ENCODE measurements at places on chromosomes 4 and X. TPM values are rescaled to one million over a fixed set of nuclear protein-coding genes. Genes with fewer than 3 reads are reported as not detected.

DNA sequence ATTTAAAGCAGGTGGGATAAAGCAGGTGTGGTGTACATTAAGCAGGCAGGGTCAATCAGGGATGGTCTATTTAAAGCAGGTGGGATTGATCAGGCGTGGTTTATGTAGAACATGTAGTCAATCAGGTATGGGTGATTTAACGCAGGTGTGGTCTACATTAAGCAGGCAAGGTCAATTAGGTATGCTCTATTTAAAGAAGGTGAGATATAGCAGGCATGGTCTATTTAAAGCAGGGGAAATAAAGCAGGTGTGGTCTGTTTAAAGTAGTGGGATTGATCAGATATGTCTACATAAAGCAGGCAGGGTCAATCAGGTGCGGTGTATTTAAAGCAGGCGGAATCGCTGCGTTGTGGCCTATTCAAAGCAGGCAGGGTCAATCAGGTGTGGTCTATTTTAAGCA is 88.6 kb upstream of the MXRA5 start:
- DNase-seq: no peak

GRCh38 chr4:118950929-118951570 is 62.4 kb downstream of the SYNPO2 start:
- DNase-seq: no peak

GRCh38 chr4:82481506-82481840 is 51.1 kb downstream of the ENOPH1 start:
- no peak for DNase-seq

- DNase-seq: no peak
Measured at GRCh38 chr4:118033148-118034052, 886 bp upstream of the NDST3 start.

DNA sequence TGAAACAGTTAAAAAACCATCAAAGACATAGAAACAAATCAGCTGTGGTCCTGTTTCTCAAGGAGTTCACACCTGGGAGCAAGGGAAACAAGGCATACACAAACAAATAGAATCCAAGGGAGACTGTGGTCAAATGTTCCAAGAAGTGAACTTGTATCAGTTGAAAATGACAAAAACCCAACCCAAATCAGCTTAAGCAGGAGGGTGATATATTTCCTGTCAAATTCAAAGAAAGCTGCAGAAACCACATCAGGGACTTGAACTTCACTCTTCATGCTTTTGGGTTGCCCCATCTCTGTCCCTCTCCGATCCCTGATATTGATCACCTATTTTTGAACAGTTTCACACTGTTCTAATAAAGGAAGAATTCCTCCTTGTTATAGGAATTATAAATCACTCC is 148.6 kb upstream of the FMR1 start:
- no peak for DNase-seq

GRCh38 chrX:21966866-21967265 is 26.4 kb downstream of the SMS start:
- DNase-seq: no peak

- no peak for DNase-seq
Measured at GRCh38 chr4:100509386-100509785, 8.4 kb downstream of the EMCN start.

DNA sequence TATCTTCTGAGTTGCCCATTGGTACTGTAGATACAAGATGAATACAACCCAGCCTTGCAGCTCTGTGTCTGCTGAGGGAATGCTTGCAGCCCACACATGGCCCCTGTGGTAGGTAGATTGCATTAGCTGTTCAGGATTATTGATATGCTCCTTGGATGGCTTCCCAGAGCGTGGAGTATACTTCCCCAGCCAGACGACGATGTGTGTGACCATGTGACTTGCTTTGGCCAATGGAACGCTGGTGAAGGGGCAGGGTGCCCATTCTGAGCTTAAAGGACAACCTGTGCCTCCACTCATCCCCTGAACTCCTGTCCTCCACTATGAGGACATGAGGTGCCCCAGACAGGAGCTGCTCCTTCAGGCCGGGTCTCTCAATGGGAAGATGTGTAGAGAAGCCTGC is 23.9 kb upstream of the FGFBP2 start:
- no peak for DNase-seq

- no peak for DNase-seq
Measured at GRCh38 chr4:95742179-95742578, 97.7 kb upstream of the PDHA2 start.

DNA sequence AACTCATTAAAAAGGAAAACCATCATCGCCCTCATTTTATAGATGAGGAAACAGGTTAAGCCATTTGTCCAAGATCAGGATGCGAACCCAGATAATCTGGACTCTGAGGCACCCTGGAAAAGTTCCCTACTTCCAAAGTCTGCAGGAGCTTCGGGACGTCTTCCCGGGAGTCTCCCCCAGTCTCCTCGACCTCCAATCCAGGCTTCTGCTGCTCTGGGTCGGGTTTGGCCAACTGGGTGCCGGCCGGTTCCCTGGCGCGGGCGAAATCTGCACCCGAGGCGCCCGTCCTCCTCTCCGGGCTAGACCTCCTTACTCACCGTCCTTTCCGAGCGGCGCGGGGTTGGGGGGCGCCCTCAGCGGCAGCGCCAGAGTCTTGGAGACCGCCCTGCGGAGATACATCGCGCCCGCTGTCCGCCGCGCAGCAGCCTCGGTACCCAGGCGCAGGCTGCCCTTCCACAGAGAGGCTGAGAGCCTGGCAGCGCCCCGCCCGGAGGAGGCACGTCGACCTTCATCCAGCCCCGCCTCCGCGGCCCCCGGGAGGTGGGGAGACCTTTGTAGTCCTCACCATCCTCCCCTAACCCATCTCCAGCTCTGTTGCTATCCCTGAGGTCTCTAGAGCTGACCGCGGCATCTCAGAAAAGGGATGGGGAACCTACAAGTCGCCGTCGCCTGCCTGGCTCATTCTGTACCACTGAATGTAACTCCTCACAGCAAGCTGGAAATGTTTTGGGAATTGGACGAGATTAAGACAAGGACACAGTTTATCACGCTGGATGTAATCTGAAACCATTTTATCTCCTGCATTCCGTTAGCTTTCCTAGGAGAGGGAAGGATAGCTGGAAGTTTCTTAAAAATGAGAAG is at the start of gene MGARP:
Gene MGARP, minus strand, starts transcription at position 466 of the 861 bp plus-strand sequence. Its CDS starts 67 bp downstream, at position 399.
- peak; percentile 58 for DNase-seq

DNA sequence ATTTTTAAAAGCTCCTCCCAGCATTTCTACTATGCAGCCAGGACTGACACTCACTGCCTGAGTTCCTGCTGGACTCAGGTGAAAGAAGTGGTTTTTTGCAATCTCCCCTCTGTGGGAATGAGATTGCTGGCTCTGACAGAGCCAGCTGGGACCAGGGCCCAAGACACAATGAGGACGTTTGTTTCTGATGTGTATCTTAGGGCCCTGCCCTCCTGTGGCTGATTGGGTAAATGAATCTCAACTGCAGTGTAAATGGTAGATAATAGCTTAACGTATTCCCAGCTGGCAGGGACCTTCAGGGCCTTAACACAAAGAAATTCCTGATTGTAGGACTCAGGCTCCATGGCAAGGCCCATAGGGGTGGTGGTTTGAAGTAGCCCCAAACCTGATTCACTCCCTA is 85.8 kb upstream of the PRPS1 start:
- DNase-seq: peak; percentile 65

- no peak for DNase-seq
Measured at GRCh38 chr4:36652857-36653256, 371.4 kb downstream of the DTHD1 start.

DNA sequence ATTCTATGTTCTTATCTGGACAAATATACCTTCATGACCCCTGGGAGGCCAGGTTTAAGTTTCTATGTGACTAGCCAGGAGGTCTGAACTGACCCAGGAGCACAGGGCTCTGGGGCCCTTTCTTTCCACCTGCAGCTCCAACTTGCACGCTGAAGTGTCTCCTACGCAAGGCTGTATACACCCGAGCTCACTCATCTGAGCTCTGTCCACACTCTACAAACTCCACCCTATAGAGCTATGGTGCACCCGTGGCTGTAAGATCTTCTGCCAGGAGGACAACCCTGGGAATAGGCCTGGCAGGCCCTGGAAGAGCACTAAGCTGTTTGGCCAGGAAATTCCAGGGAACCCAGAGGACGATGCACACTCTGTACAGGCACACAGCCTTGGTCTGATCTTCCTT is 60.6 kb upstream of the ATOH1 start:
- no peak for DNase-seq

DNA sequence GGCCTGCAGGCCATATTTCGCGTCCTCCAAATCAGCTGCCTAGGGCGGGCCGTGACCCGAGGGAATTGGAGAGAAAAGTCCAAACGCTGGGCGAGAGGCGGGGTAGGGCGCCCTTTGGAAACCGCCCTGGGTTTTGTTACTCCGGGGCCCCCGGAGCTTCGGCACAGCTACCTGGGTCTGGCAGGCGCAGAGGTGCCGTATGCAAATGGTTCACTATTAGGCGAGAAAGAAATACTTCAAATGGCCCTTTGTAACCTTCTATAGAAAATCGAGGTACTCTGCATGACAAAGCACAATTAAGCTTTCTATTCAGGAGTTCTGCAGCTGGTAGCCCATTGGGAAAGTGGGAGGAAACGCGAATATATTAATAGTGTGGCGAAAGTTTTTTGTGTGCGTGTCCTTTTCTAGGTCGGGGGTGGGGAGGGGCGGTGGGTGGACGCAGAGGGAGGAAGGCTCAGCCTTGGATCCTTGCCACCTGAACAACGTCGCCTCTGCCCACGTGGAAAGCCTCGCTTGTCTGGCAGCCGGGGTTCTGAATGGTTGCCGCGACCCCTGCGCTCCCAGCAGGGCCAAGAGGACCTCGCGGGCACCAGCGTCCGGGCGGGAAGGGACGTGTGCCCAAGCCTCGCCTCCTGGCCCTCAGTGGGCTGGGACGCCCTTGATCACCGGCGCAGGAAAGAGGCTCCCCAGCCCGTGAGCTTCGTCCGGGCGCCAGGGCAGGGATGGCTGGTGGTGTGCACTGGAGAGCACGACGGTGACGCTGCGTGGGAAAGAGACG is 9.5 kb downstream of the GSX2 start:
- DNase-seq: no peak

DNA sequence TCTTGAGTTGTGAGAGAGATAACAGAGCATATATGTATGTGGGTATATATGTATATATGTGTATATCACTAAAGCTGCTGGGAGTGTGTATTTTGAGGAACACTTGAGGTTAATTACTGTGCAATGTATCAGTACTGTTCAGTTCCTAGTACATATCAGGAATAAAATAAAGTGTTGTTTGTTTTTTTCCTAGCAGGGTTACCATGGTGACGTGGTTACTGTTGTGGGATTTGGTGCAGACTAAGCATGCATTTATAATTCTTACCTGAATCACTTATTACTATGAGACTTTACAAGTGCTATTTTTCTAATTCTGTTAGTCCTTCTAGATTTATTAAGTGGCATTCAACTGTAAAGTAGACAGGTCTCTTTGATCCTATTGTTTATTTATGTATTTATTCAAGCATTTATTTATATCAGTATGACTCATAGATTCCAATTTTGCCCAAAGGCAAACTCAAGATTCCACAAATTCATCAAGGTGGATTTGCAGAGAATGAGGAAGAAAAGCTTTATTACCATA is 26.9 kb upstream of the BEX4 start:
- peak; percentile 3 for DNase-seq

MTM1 gene
- 16.0 TPM for total RNA-seq

CDS1 gene
- total RNA-seq: 9.6 TPM

GLRA2 gene
- 14.4 TPM for total RNA-seq

NUDT11 gene
- total RNA-seq: 30.2 TPM

SSX3 gene
- total RNA-seq: not detected

ZNF732 gene
- total RNA-seq: 1.4 TPM

PROM1 gene
- total RNA-seq: 48.6 TPM

PCDH7 gene
- total RNA-seq: 67.6 TPM
